ENCODE measurements at places on chromosomes 3 and 15.
A peak's percentile ranks its signal among the peaks of the same experiment; 100 is the strongest.

GRCh38 chr3:125042725-125043406, 12.9 kb downstream of the HEG1 start:
- no peak for DNase-seq

DNA sequence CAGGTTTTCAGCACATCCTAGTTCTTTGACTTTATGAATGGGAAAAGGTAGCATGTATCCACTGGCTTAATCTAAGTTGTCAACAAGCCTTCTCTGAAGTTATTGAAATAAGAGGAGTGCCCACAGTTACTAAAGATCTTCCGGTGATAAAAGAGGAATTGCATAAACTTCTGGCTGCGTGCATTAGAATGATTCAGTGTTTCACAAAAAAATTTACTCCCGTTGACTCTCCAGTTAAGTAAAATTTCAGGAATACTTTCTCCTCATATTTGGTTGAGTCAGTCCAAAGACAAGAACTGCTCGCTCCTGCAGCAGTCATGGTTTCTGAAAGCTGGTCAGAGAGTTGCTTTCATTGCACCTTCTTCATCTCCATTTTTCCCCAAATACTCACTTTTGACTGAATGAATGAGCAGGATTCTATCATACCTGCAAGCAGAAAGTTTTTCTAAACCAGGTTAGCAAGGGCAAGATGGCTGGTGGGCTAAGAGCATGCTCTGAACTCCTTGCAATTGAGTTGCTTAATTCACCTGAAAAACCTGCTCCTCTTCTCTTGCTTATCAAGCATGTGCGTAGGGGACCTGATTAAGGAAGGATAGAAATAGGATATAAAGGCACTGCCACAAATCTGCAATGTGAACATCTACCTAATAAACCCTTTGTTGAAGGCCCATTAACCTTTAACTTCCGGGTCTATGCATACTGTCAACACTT, 64.2 kb upstream of the TIMP4 start:
- no peak for DNase-seq

DNA sequence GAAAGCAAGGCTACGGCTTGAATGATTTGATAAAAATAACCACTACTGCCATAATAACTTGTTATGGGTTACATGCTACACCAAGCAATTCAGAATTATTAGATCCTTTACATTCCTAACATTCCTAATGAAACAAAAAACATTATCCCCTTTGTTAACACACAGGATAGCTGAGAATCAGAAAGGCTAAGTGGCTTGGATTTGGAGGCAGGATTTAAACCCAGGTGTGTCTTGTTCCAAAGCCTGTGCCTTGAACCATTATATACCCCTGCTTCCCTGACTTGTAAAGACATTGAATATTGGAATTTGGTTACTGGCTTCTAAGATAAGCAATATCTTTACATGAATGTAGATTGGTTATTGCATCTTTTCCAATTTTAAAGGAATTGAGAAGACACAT, 417.1 kb upstream of the GOLIM4 start:
- DNase-seq = no peak

- DNase-seq = no peak
Observed at GRCh38 chr3:18245721-18246120, 179.4 kb downstream of the SATB1 start.

DNA sequence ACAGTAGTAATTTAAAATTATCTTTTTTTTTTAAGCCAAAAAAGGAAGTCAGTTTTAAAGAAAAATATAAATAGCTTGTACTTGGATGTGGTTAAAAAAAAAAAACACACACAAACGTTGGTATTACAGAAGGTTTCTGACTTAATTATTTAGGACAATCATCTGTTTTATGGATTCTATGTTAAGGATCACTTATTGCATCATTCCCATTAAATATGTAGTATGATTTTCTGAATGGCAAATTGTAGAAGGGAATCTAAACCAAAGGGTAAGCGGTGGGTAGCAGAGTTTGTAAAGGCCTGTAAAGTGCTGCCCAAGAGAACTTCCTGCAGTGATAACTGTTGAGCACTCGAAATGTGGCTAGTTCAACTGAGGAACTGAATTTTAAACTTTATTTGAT, 8.0 kb downstream of the SENP2 start:
- no peak for DNase-seq

- DNase-seq = no peak
Observed at GRCh38 chr3:99708207-99708745, 69.9 kb downstream of the COL8A1 start.

GRCh38 chr3:103918336-103918735, 1448.4 kb upstream of the ALCAM start:
- no peak for DNase-seq

GRCh38 chr3:16666206-16666605, 61.0 kb upstream of the DAZL start:
- no peak for DNase-seq

DNA sequence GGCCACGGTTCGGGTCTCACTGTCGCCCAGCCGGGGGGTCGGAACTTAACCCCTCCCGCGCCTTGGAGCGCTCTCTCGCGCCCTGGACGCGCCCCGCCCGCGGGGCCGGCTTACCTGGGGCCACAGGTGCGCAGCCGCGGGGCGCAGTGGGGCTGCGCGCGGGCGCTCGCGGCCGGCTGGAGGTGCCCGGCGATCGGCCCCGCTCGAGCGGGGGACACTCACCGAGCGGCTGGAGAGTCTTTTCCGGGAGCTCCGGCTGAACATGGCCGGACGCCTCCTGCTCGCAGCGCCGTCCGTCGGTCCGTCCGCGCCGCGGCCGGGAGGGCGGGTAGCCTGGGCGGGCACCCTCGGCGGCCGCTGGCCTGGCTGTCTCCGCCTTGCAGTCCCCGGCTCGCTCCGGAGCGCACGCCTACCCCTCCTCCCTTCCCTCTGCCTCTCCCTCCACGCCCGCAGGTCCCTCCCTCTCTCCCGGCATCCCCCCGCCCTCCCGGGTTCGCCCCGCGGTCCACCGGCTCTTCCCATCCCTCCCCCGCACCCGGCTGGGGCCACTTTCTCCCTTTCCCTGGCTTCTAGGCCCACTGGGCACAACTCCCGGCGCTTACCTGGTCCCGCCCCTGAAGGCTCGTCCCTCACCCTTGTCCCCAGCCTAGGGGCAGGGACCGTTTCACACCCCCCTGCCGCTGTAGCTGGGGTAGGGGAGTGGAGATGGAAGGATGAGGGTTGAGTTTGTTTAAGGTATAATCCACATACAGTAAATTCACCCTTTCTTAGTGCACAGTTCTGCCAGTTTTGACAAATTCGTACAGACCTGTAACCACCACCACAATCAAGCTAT, 220.1 kb upstream of the PRICKLE2 start:
- DNase-seq = no peak

DNA sequence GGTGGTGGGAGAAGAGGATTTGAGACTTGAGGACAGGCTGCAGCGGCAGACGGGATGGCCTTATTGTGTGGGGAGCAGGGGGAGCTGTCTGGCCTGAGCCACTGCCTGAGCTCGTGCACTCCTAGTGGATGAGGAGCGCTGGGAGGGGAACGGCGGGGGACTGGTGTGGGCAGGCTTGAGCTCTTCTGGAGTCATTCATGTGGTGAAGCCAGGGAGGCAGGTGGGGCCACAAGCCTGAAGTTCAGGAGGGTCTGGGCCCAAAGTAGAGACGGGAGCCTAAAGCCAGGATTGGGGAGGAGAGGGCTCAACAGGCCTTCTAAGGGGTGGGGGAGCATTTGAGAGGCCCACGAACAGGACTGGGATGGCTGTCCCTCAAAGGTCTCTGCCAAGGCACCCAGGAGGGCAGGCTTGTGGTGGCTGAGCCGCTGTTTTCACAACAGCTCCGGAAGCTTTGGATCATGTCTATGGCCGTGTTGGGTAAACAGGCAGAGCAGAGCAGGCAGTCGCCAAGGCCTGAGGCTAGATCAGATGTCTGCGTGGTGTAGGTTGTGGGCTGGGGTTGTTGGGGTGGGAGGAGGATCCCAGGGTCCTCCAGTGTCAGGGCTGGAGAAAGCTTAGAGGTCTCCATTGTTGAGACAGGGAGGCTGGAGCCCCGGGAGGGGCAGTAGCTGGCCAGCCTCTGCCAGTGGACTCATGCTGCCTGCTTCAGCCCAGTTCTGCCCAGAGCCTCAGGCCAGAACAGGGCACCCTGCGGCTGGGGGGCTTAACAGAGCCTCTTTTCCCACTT, 8.2 kb downstream of the PRKCD start:
- DNase-seq = no peak

DNA sequence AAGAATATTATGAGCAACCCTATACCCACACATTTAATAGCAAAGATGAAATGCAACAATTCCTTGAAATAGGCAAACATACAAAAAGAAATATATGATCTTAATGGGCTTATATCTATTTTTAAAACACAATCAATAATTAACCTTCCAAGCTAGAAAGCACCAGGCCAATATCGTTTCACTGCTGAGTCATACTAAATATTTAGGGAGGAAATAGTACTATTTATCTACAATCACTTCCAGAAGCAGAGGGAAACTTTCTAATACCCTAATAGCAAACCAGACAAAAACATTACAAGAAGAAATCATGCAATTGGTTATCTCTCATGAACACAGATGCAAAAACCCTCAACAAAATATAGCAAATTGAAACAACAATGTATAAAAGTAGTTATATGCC, 207.8 kb downstream of the MTHFS start:
- DNase-seq = no peak

GRCh38 chr15:35519541-35520149, 26.3 kb downstream of the DPH6 start:
- DNase-seq = peak; percentile 5

- DNase-seq = peak; percentile 30
Observed at GRCh38 chr15:60326824-60327654, 70.7 kb downstream of the ANXA2 start.

GRCh38 chr3:23701716-23702597, 103.8 kb upstream of the UBE2E1 start:
- DNase-seq = peak; percentile 63

DNA sequence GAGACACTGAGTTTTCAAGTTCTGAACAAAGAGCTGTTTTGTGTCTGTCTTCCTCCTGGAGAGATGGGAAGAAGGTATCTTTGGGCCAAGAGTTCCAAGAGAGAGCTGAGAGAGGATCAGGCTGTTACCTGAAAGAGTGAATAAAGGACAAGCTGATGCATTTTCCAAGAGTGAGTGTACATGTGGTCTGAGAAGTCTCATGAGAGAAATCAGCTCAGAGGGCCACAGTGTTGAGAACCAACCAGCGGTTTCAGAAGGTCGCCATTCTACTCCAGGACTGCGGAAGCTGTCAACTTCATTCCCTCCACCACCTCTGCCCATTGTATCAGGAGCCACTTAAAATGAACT, 42.7 kb upstream of the PPP2R3A start:
- no peak for DNase-seq

GRCh38 chr3:13854492-13854891, 25.4 kb downstream of the WNT7A start:
- DNase-seq = no peak

DNA sequence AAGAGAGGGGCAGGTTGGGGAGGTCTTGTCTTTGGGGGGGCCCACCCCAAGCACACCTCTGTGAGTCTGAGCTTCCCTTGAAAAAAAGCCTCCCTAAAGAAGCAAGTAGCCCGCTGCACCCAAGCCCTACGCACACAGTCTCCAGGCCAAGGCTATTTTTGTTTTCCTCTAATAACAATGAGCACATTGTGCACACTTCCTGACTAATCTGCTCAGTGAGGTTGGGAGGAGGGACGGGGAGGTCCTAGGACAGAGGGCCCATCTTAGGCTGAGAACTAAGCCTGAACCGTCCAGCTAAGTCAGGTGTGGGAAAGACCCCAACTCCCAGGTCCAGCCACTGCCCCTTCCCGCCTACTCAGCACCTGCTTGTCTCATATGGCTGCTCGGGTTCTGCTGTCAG, 87.2 kb downstream of the HMG20A start:
- no peak for DNase-seq

- no peak for DNase-seq
Observed at GRCh38 chr3:58427661-58428361, 5.8 kb downstream of the PDHB start.

- no peak for DNase-seq
Observed at GRCh38 chr3:45509038-45509767, 85.3 kb upstream of the LIMD1 start.

DNA sequence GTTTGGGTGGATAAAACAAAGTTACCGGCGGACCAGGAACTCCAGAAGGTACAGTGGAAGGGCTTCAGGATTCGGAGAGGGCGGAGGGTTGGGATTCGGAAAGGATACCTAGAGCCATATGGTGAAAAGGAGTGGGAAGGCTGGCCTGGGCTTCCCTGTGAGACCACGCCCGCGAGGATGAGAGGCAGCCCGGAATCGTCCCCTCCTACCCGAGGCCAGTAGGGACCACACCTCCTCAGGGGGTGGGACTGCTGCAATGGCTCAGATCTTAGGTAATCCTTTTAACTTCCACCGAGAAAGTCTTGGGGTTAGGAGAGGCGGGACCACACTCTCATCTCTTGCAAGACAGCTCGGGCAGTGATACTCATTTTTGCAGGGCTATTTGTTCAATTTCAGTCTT, 511.3 kb downstream of the OCA2 start:
- peak; percentile 25 for DNase-seq

- DNase-seq = peak; percentile 19
Observed at GRCh38 chr3:181328346-181328745, 338.8 kb upstream of the DNAJC19 start.

DNA sequence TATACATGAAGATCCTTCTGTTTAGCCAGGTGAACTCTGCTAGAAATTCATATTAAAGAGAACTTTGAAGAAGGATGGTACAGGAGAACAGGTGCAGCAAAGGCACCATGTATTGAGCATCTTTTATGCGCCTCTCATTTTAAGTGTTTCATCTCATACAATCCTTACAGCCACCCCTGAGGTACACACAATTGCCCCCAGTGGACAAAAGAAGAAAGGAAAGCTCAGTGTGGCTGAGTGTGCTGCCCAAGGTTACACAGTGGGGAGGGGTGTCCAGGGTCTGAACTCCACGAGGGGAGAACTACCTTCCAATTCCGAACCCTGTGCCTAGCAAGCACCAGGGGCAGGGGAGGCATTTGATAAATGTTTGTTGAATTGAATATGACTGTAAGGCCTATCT, 98.6 kb downstream of the MECOM start:
- DNase-seq = no peak

GRCh38 chr3:148551767-148552260, 145.9 kb upstream of the AGTR1 start:
- no peak for DNase-seq

- DNase-seq = peak; percentile 22
Observed at GRCh38 chr3:194404365-194405140, 5.5 kb upstream of the GP5 start.

DNA sequence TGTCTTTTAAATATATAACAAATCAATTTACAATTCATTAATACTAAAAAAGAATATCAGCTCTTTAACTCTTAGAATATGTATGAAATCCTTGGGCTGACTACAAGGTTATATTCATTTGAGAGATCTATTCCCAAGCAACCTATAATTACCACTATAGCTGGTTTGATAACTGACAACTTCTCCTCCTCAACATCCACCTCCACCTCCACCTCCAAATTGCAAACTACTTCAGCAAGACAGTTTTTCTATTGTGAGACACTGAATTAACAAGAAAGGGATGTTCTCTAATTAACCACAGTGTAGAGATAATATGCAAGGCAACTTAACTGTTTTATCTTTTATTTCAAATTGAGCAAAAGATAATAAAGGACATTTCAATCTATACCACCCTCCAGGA, 284.8 kb upstream of the ARL6 start:
- no peak for DNase-seq

- no peak for DNase-seq
Observed at GRCh38 chr15:79170256-79170664, 79.7 kb upstream of the RASGRF1 start.

Data from NCI-H748 treated with DMSO at 0.1 percent for 48 hours (cell line).